Breast epithelium (tissue), 4 donors: ENCODE measurements at places on chromosomes 5 and 9.

- no peak for DNase-seq
These were observed 1215.9 kb downstream of the EFNA5 start for GRCh38 chr5:106454651-106455415.

- DNase-seq: no peak
These were observed 2.9 kb downstream of the DUSP1 start for GRCh38 chr5:172768098-172768572.

DNA sequence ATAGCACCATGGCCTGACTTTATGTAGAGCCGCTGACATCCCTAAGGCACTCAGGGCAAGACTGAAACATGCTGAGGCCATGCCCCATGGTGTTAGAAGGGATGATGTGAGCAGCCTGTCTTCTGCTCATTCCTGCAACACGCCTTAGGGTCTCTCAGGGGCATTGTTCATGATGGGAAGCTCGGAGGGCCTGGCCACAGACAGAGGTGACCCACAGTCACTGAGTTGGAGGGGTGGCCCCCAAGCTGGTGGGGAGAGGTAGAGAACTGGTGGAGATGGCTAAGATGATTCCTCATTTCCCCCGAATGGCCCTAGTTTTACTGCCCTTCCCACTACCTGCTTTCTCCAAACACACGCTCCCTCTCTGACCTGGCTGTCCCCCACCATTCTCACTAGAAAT, 135.2 kb downstream of the BARX1 start:
- DNase-seq: no peak

DNA sequence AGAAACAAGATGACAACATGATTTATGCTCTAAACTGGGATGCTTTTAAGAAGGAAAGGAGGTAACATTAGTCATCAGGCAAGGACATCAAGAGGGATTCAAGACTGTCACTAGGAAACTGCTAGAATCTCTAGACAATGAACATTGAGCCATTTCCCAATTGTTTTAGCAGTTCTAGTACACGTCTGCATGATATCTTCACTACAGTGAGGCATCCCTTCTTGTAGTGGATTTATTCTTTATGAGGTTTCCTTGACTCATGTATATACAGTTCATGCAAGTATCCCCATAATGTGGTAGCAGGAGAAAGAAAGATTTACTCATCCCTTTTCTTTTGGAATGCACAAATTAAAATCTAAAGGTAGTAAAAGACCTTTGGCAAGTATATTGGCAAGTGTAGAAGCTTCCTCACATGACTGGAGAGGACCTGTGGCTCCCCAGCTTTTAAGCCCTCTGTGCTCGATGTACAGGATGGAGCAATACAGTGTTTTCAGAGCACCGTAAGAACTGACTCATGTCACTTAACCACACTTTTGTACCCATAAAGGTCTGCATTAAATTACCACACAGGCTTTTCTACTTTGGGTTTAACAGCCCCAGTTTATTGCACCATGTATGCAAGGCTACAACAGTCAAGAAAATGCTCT, 335.9 kb downstream of the SEMA5A start:
- no peak for DNase-seq

GRCh38 chr5:104513121-104513602, 950.6 kb upstream of the NUDT12 start:
- no peak for DNase-seq

DNA sequence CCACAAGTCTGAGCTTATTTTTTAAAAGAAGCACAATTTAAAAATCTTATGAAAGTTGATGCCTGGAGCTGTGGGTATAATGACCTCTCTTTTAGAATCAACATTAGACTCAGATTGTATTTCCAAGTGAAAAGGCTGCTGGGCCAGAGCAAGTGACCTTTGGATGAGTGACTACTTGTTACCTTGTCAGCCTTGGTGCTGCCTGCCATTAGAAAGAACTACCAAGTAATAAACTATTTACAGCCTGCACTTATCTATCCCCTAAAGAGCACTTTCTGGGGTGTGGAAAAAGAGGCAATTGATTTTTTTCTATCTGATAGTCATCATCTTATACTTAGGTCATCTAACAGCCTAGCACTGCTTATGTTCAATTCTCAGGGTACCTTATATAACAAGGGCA, 134.9 kb upstream of the FBXL17 start:
- no peak for DNase-seq

- no peak for DNase-seq
These were observed 52.3 kb upstream of the RARS1 start for GRCh38 chr5:168434001-168434400.

DNA sequence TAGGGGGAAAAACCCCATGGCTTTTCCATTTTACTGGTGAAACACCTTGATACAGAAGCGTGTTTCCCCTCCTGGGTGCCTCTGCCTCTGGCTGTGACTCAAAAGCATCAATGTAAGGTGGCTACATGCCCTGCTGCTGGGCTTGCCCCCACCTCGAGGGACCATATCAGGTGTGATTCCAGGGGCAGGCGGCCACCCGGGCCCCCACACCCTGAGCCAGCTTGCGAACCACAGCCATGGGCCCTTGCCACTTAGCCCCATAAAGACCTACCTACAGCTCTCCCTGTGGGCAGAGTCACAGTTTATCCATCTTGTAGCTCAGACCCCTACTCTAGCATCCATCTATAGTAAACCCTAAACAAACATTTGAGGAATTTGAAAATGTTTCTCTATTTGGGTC, 10.8 kb downstream of the SHC3 start:
- no peak for DNase-seq

DNA sequence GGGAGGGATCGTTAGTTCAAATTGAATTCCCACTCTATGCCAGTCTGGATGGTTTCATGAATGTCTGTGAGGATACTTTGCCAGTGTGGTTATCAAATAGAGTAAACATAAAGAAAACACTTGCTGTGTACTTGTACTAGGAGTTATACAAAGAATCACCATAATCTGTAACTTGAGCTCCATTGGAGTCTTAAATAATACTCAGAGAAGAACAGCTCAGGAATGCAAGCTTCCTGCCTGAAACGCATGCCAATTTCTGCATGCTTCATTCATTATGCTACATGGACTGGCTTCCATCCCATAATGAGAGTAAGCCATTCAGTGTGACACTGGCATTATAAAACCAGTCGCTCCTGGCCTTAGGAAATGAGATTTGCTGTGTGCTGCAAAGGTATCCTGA, 351.4 kb downstream of the SEMA5A start:
- no peak for DNase-seq

DNA sequence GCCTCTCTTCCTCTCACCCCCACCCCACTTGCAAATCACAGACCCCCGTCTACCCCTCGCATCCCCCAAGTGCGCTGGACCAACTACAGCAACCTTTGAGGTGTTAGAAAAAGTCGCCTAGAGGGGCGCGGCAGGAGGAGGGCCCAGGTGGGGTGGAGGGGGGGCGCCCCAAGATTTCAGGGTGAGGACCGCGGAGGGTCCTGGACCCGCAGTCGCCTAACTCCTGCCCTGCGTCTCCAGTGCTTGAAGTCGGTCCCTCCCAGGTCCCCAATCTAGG, 379 bp upstream of the EGFLAM start:
- DNase-seq: no peak

- DNase-seq: no peak
These were observed 23.4 kb upstream of the GALNT10 start for GRCh38 chr5:154166901-154167791.

- no peak for DNase-seq
These were observed 1.7 kb upstream of the TSLP start for GRCh38 chr5:111069839-111070238.

DNA sequence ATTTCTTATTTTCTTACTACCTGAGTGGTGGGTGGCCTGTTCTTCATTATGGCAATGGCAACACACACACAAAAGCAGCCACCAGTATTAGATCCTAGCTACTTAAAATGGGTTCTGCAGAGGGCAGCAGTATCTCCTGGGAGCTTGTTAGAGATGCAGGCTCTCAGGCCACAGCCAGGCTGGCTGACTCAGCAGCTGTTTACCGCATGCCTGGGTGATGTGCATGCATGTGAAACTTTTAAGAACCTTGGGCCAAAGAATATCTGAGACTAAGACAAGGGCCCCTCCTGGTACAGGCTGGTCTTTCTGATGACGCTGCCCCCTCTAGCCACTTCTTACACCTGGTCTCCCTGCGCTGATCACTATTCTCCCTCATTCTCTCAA, 399.0 kb downstream of the MED10 start:
- no peak for DNase-seq

- DNase-seq: no peak
These were observed 675.4 kb downstream of the SEMA5A start for GRCh38 chr5:8870349-8870958.

DNA sequence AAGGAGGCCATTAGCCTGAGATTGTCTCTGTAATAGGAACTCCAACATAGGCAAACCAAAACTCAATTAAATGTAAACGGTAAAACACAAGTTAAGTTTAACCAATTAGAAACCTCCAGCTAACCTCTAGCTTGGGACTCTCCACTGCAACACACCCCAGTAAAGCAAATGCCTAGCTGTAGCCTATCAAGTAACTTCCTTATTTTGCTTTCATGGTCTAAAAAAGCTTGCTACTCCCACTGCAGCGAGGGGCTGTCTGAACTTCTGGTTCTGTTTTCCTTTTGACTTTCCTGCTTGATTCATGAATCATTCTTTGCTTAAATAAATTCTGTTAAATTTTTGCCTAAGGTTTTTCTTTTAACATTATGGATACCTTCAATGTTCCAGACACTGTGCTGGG, 24.4 kb upstream of the C5orf46 start:
- DNase-seq: no peak

DNA sequence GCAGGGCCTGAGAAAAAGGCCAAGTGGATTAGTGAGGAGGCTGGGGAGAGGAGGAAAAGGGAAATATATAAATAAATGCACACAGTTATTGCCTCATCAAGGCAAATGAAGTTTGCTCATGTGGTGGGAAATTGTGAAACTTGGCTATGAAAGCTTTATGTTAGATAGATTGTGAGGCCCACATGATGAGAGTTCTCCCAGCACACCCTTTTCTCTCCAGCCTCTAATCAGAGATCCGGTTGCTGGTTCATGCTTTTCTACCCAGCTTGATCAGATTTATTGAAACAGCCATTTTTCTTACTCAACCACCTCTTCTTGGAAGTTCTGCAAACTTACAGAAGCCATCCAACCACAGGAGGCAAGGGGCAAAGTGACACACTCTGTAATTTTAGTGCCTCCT, 125.8 kb upstream of the KLF4 start:
- no peak for DNase-seq

- no peak for DNase-seq
These were observed 203.9 kb downstream of the ICE1 start for GRCh38 chr5:5626412-5626811.

DNA sequence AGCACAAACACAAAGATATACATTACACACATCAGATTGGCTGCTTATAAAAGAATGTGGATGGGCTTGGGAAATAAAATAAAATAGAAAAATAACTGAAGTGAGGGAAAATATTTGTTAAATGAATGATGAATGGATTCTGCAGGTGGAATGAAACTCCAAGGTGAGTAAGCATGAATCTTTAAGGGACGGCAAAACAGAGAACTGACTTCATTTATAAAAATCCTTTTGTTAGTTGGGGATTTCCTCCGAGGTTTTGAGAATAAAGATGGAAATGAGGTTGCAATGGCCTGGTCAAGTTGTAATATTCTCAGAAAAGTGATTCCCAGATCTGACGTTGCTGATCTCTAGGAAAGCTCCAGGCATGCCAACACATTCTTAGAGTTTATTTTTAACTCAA, 20.9 kb upstream of the SEMA6A start:
- DNase-seq: no peak

GRCh38 chr5:52468976-52469375, 318.7 kb upstream of the ITGA1 start:
- no peak for DNase-seq

GRCh38 chr9:120950421-120951388, 24.1 kb upstream of the TRAF1 start:
- no peak for DNase-seq

- DNase-seq: no peak
These were observed 259.4 kb downstream of the CDH18 start for GRCh38 chr5:19728571-19728970.

DNA sequence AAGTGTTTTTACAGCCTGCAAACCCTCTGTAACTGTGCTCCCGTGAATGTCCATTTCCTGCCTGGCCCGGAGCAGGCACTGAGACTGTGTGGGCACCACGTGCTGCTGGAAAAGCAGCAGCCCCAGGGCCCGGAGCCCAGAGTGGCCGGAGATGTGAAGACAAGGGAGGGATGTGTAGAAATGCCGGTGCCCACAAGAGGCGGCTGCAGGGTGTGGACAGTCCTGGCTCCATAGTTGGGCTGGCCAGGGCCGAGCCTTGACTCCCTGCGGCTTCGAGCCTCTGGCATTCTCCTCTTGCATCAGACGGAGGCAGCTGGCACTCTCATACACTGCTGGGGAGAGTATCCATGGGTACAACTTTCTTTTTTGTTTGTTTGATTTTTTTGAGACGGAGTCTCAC, 13.2 kb upstream of the GFPT2 start:
- no peak for DNase-seq

GRCh38 chr5:405421-405820, 37.6 kb upstream of the EXOC3 start:
- no peak for DNase-seq

GRCh38 chr9:29637471-29638237, 2064.4 kb upstream of the C9orf72 start:
- no peak for DNase-seq

DNA sequence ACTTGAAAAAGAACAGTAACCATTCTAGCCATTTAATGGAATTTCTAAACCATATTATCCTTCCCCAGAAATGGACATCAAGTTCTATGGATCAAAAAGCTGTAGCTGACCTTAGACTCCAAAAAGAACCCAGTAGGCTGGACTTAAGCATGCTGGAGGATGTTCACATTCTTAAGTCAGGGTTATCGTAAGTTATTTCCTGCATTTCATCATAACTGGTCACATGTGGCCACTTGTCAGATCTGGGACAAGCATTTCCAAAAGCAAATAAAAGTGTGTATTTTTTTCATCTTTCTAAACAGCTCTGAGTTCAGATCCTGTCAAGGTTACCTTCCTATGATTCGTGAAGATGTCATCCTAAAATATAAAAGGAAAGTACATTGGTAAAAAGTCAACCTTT, 274.5 kb upstream of the PTGER4 start:
- no peak for DNase-seq

- no peak for DNase-seq
These were observed 283.9 kb downstream of the AOPEP start for GRCh38 chr9:95010431-95010838.

DNA sequence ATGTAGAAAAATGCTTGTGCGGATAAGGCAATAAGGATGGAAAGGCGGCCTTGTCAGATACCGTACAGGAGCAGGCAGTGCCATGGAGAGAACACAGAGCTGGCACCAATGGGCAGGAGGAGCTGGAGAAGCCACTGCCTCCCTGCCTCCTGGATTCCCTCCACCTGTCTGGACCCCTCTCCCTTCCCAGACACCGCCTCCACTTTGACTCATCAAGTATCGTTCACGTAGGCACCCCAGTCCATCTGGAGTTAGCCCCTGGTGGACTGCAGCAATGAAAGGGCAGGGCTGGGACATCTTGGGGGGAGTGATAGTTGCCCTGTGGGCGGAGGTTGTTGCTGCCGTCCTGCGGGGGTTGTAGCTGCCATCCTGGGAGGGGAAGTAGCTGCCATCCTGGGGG, 232.0 kb downstream of the ROR2 start:
- DNase-seq: no peak
